ENCODE measurements at places on chromosomes 2 and 18. TPM values are rescaled to one million over a fixed set of nuclear protein-coding genes. Genes with fewer than 3 reads are reported as not detected.

The MGAT4A gene
- 93.7 TPM for total RNA-seq

DNA sequence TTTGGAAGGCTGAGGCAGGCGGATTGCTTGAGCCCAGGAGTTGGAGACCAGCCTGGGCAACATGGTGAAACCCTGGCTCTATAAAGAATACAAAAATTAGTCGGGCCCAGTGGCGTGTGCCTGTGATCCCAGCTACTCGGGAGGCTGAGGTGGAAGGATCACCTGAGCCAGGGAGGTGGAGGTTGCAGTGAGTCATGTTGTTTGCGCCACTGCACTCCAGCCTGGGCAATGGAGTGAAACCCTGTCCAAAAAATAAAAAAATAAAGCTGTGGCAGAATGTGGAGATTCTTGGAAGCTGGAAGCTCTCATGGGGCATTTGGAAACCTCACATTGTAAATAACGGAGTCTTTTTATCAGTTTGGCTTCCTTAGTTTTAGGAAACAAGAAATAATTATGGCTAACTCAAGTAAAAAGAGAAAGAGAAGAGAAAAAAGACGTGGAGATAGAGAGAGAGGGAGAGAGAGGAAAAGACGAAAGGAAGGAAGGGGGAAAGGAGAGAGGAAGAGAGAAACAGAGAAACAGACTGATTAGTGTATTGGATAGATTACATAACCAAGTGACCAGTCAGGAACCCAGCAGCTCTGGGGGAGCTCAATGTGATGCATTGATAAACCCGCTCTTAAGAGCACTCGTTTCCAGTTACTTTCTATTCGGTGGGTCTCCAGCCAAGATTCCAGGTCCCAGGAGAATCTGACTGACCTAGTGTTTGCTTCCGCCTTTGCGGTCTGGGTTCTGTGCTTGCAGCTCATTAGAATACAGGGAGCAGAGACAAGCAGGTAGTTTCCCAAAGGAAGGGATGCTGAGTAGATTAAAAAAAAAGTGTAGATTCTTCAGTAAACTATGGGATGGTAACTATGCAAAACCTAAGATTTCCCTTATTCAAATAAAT is 1.1 kb upstream of the SPAST start:
- no peak for DNase-seq

The CLEC4F gene
- total RNA-seq, result 0.56 TPM

GRCh38 chr2:43540021-43540779 is 55.6 kb downstream of the THADA start:
- peak; percentile 38 for DNase-seq

DNA sequence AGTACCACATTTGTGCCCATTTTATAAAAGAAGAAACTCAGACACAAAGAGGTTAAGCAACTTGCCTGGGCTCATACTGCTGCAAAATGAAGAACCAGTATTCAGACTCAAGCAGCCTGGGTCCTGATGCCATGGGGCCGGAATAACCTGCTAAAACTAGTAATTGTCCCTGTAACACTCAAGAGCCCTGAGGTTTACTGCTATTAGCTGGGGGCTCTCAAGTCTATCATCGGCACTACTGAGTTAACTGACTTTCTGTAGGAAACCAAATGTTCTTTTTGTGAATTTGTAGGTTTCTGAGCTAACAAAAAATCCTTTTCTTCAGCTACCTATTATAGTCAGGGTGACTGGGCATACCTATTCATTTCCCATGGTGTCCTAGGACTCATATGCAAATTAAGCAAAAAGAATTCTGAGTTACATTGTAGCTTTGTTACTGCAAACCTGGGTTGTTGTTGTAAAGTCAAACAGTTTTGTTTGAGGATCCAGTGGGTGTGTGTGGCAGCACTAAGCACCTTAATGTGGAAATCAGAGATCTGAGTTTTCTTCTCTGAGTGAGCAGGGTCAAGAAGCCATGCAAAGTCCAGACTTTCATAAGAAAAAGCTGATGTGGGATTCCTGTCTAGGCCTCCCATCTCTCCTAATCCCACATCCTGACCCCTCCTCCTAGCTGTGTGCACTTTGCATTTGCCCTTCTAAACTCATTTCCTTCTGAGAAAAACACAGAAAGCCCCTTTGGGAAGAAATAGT is 72.4 kb upstream of the TNP1 start:
- no peak for DNase-seq

DNA sequence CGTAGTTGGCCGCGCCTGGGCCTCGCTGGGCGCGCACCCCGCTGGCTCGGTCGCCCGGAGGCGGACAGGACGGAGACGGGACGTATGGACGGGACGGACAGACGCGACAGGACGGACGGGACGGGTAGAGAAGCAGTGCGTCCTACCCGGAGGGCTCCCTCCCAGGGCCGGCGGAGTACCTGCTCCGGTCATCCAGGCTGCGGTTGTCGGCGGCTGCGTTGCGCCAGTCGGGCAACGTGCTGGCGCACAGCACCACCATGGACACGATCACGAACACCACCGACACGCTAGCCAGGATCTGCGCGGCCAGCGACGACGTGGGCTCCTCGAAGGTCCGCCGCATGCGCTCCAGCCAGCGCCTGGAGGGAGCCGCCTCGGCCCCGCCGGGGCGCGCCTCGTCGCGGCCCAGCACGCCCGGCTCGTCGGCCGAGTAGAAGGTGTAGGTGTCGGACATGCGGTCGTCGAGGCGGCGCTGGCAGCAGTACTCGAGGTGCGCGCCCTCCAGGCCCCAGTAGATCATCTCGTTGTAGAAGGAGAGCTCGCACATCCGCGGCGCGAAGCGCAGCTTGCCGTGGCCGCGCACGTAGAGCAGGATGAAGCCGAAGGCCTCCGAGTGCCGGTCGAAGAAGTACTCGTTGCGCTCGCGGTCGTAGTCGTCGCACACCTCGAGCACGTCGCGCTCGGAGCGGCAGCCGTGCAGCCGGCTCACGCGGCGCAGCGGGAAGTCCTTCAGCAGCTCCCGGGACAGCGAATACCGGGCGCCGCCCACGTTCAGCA is 903 bp downstream of the KCNG3 start:
- no peak for DNase-seq

DNA sequence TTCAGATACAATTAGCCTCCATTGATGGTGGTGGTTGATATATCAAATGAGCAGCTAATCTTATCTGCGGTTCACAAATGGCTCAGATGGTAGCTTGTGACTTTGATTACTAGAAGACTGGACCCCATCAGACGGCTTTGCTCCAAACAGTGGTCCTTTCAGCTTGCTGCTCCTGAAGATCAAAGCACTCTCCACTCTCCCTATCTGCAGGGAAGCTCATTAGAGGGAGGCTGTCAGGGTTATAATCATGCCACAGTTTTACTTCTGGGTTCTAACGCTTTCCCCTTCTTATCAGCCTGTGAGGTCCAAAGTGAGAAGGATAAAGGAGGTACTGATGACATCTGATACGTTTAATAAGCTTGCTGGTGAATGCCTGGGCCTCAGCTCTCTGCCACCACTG is 247.1 kb upstream of the NT5C1B start:
- no peak for DNase-seq

DNA sequence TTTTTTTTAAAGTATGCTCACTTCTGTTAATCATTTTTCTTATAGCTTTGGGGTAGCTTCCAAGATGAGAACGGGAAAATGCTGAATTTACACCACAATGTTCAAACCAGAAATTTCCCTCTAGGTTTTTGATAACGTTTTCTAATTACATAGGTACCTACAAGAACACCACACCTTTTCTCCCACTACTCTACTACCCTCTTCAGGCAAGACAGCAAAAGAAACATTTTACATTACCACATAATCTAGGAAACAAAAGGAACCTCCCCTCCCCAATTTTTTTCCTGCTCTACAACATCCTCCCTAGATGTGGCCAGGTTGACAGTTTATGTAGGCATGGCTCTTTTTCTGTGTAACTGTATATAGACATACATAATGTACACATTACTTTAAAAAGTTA is 32.4 kb downstream of the NDUFAF7 start:
- DNase-seq, result no peak

The RGPD4 gene
- total RNA-seq, result not detected

The IMPA2 gene
- 30.1 TPM for total RNA-seq

DNA sequence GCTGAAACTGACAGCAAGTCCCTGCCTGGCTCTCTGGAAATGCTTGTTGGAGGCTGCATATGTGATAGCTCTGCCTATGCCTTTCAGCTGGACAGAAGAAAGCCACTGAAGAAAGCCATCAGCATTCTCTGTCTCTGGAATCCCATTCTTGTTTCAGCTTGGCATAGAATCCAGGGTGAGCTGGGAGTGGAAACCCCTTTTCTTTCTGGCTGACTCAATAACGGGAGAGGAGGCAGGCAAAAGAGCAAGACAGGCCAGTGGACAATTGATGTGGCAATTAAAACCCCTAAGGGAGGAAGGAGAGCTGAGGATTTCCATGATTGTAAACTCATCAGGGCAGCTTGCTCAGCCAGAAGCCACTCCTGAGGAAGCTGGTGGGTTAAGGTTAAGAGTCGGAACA is 208.1 kb downstream of the CLIP4 start:
- no peak for DNase-seq

Data from omental fat pad (tissue), 4 donors.